Kidney epithelial cell (primary cell): ENCODE measurements at places on chromosomes 12 and 14. TPM values are rescaled to one million over a fixed set of nuclear protein-coding genes. Genes with fewer than 3 reads are reported as not detected.

DNA sequence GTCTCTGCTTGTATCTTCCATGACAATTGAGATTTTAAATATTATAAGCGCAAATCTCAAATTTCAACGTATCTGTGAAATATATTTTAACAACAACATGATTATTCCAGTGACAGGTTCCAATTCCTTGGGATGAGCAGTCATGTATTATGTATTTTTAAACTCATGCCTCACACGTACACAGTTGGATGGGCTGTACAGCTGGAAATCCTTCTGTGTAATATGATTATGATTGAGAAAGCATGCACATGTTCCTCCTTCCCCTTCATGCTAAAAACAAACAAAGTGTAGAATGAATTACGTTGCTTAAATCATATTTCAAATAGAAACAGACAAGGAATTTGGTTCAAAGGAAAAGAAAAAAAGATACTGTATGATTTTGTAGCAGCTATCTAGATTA is 428.3 kb downstream of the TMTC2 start:
- no peak for DNase-seq

PRB2 gene
- not detected in 2 replicates for total RNA-seq

DNA sequence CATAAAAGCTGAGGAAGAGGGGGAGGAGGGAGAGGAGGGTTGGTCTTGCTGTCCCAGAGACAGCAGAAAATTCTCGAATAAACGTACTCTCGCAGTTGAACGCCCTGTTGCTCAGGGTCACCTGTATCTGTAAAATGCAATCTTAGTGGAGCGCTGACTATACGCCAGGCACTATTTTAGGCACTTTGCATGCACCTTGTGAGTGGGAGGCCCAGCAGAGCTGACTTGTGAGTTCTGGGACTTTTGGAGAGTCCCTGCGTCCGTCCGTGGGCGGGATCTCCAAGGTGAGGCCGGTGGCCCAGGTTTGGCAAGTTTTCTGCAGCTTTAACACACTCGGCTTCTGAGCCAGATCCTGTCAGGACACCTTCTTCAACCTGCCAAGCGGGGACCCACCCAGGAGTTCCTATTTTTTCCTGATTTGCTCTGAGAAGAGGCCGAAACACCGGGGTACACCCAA is 32.5 kb upstream of the PLEKHG6 start:
- DNase-seq: no peak

DNA sequence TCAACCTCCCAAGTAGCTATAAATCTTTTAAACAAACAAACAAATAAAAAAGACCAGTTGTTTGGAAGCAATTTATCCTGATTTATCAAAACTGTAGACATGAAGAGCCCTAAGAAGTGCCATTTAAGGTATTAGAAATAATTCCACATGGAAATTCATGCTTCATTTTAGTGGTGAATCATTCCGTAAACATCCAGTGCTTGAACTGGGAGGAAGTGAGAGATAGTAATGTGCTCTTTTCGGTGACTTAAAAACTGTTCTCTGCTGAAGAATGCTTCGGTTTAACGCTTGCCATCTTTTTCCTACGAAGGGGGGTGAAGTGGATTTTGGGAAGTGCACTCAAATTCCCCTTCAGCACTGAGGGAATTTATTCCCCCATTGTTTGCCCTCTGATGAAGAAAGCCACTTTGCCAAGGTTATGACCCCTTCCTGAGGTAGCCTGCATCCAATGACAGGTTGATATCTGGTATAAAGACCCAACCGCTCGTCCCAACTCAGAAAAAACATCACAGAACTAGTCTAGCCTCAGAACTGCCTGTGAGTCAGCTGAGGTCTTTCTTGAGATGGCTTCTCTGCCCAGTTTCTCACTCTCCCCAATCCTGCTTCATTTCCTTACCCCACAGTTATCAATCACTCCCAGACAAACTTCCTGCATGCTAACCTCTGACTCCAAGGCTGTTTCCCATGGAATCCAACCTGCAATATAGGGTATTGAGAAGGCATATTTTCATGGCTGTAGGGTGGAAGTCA is 244.1 kb downstream of the AEBP2 start:
- DNase-seq: no peak

LRP1-AS gene
- total RNA-seq: not detected in 2 replicates

P2RX2 gene
- total RNA-seq: not detected in 2 replicates

- peak; percentile 35 for DNase-seq
Observed at GRCh38 chr14:90522571-90523191, 125.9 kb downstream of the CALM1 start.

GRCh38 chr12:60324746-60325145 is 728.9 kb downstream of the SLC16A7 start:
- DNase-seq: no peak

CLEC4C gene
- total RNA-seq: not detected in 2 replicates

SDR9C7 gene
- not detected in 2 replicates for total RNA-seq

GRCh38 chr14:87992346-87992717 is 650 bp downstream of the GALC start:
- DNase-seq: no peak

WNT1 gene
- not detected in 2 replicates for total RNA-seq

DNA sequence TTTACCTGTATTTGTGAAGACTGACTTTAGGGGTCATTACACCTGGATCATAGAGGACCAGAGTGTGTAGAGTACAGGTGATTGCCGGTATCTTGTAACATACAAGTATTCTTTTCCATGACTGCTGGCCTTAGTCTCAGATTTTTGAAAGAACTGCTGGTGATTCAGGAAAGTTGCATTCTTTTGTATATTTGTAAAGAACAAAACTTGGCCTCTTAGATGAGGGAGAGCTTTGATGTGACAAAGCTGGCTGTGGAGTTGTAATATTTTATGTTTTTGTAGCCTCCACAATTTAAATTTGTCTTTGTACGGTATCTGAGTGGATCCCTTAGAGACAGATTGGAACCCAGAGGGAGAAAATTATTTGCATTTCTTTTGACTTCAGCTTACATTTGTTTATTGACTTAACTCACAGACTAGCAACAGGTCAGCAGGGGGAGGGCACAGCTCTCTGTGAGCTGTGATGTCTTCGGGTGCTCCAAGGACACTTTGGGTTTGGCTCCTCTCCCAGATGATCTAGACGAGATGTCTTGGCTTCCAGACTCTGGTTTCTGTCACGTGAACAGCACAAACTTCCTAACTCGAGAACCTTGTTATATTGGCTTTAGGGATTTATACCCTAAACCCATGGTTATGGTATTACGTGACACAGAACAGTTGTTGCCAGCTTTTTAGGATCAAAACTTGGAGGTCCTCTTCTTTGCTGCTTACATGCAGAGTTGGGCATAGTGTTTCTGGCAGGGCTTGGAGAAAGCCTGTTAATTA is 65.9 kb downstream of the DAAM1 start:
- DNase-seq: no peak

- no peak for DNase-seq
Observed at GRCh38 chr12:57089271-57090245, 644 bp downstream of the NAB2 start.

GRIN2B gene
- 0.04 and 0.07 TPM in 2 replicates for total RNA-seq

- no peak for DNase-seq
Observed at GRCh38 chr12:112869778-112870177, 37.0 kb upstream of the OAS1 start.

CCDC198 gene
- 14.7 and 19.4 TPM in 2 replicates for total RNA-seq

- no peak for DNase-seq
Observed at GRCh38 chr12:94012071-94012470, 136.3 kb upstream of the PLXNC1 start.

SERPINA12 gene
- total RNA-seq: not detected in 2 replicates

- DNase-seq: no peak
Observed at GRCh38 chr12:12046401-12046800, 24.3 kb upstream of the BCL2L14 start.

WDHD1 gene
- 7.6 and 8.0 TPM in 2 replicates for total RNA-seq

R3HDM2 gene
- 17.9 and 18.5 TPM in 2 replicates for total RNA-seq

CEBPE gene
- not detected in 2 replicates for total RNA-seq

DNA sequence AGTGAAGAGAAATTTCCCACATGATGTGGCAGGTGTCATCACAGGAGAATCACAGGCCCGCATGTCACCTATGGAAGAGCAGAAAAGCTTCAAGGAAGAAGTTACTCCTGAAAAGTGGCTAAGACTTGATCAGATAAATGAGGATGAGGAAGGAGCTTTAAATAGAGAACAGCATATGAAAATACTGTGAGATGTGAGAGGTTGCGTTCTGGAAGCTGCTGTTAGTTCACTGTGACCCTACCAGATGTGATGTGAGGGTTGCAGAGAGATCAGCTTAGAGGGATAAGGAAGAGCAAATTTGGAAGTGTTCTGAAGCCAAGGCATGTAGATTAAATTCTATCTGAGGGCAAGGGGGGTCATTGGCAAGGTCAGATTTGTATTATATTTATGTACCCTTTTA is 17.1 kb downstream of the ERP27 start:
- no peak for DNase-seq

- DNase-seq: no peak
Observed at GRCh38 chr12:52942901-52943181, 6.1 kb upstream of the KRT18 start.

DNA sequence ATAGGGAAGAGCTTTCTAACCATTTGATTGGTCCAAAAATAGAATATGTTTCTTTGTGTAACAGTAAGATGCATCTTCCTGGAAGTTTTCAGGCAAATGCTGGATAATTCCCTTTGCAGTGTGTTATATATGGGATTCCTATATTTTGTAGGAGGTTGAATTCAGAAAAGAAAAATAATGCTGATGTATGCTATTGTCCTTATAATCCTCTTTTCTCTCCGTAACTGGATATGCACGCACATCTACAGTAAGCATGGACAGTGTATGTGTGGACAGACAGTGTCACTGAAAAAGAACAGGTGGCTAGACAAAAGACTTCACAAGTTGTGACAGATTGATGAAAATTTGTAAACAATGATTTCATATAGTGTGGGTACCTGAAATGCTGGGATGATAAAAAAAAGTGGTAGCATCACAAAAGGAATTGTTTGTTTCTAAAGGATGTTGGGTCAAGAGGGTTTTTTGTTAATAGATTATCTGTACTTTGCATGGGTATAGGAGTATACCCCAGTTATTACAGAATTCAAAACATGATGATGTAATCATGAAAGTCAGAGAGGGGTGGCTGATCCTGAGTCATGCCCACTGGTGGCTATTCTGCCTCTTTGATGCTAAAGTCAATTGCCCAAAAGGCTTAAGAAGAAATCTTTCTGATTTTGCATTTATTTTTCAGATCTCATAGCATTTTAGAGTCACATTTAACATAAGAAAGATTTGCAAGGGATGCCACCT is 160.7 kb upstream of the TMTC1 start:
- DNase-seq: no peak

SCNN1A gene
- total RNA-seq: 10.4 and 11.1 TPM in 2 replicates

DNA sequence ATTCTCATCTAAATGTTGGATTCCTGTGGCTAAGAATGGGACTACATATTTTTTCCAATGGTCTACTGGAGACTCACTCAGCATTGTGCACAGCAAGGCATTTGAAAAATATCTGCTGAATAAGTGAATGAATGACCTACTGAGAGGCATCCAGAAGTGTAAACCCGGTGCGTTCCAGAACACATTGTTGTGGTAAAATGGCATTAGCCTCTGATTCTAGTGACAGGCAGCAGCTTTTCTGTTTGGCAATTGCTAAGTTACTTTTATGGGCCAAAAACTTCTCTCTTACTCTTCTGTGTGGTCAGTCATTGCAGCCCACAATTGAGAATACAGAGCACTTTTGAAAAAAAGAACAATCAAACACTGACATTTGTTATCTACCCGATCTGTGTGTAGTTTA is 36.5 kb downstream of the WIF1 start:
- DNase-seq: no peak

GRCh38 chr12:57090924-57091637 is 2.2 kb downstream of the NAB2 start:
- no peak for DNase-seq

- DNase-seq: no peak
Observed at GRCh38 chr14:68794130-68794850, 1.4 kb upstream of the ZFP36L1 start.

TAS2R14 gene
- total RNA-seq: 2.5 and 3.1 TPM in 2 replicates

DNA sequence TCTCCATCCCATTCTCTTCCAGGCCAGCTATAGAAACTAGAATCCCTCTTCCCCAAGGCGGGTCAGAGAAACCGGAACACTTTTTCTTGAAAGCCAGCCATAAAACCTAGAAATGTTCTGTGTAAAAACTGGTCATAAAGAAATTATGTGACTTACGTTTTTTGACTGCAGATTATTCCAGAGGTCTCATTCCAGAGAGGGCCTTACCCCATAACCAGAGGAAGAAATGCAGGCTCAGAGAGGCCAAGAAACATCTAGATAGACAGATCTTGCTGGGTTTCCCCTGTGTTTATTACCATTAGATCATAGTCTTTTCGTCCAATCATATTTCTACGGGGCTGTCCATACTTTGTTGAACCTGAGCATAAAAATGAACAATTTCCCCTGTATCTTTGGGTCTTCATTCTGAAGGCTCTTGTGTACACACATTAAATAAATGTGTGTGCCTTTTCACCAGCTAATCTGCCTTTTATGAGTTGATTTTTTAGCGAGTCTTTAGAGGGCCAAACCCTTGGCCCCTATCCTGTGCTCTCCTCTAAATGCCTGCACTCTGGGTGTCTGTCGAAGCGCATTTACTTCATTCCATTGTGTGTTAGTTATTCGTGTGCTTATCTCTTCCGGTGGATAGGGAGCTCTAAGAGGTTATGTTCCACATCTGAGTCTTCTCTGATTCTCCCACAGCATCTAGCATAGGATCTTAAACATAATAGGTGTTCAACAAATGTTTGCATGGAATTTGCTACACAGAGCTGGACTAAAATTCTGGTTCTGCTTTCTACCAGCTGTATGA is 163.0 kb downstream of the ADCK1 start:
- no peak for DNase-seq

FAM186B gene
- 0.14 and 0.21 TPM in 2 replicates for total RNA-seq

DNA sequence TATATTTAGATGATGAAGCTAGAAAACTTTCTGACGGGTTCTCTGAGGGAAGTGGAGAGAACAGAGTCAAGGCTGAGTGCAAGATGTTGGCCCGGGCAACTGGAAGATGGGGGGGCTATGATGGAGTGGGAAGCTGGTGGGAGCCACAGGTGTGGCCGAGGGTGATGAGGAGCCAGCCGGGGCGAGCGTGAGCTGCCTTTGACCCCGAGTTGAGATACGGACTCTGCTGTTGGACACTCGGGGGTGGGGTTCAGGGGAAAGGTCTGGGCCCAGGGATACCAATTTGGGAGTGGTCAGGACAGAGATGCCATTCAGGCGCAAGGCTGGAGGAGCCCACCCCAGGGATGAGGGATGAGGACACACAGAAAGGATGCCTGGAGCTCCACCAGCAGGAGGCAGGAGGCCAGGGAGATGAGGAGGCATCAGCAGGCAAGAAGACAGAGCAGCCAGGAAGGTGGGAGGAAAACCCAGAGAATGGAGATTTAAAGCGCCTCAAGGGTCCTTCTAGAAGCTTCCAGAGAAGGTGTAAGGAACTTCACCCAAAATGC is 9.0 kb downstream of the SCARB1 start:
- no peak for DNase-seq

DNA sequence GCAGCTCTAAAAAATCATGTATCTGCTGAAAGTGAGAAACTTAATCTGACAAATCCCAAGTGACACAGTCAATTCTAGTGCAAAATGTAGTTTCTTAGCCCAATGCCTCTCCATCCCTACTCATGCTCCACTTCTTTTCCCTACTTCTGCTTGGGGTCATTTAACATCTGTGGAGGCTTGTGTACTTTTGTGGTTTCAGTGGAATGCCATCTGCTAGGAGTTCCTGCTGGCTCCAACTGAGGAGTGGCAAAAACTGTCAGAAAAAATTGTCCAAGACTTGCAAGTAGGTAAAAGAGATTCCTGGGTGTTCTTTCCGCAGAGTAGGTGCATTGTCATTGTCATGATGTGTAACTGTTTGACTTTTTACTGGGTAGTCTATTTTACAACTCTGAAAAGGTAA is 12.5 kb upstream of the AVPR1A start:
- no peak for DNase-seq
